ENCODE measurements at places on chromosomes 3 and 15.
A peak's percentile ranks its signal among the peaks of the same experiment; 100 is the strongest.

DNA sequence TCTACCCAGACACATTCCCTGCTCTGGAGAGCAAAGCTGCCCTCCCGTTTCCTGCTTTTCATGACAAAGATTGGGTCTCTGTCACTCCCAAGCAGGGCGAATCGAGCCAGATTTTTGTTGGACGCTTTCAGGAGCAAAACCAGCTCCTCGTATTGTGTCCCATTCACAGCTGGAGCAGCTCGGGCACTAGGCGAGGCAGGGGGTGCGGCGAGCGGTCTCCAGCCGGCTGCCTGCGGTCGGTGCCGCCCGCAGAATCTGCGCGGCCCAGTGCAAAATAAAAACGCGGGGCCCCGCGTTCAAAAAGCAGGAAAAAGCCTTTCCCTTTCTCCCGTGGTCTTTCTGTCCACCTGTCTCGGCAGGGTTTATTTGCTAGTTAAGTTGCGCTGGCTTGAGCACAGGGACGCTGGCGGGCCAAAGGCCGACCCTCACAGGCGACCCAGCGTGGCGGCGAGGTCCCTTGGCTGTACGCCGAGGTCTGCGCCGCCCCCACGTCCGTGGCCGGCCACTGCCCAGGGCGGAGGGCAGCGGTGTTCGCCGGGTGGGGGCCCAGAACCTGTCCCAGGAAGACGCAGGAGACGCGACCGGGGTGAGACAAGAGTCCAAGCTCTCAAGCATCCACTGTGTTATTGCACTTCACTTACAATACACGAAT is 71.2 kb downstream of the CYP19A1 start:
- no peak for DNase-seq

GRCh38 chr15:92807971-92808571 is 92.1 kb upstream of the CHD2 start:
- no peak for DNase-seq

DNA sequence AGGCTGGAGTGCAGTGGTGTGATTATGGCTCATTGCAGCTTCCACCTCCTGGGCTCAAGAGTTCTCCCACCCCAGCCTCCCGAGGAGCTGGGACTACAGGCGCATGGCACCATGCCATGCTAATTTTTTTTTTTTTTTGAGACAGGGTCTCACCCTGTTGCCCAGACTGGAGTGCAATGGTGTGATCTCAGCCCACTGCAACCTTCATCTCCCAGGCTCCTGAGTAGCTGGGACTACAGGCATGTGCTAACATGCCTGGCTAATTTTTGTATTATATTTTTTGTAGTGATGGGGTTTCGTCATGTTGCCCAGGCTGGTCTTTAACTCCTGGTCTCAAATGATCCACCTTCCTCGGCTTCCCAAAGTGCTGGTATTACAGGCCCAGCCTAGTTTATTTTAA is 4.0 kb downstream of the TEX9 start:
- peak; percentile 40 for DNase-seq

DNA sequence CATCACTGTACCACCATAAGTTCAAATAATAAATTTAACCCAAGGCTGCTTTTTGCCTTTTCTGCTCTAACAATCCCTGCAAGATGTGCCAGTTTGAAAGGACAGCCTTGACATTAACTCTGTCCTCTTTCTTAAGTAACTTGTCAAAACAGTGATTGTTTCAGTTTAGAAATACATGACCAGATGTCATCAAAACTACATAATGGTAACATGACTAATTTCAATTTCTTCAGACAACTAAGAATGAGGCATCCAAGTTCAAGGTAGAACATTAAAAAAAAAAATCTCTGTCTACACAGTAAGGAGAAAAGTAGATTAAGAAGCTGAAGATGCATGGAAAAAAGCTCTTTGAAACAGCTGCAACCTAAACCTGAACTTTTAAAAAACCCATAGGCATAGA is 47.4 kb downstream of the SHQ1 start:
- DNase-seq: no peak

DNA sequence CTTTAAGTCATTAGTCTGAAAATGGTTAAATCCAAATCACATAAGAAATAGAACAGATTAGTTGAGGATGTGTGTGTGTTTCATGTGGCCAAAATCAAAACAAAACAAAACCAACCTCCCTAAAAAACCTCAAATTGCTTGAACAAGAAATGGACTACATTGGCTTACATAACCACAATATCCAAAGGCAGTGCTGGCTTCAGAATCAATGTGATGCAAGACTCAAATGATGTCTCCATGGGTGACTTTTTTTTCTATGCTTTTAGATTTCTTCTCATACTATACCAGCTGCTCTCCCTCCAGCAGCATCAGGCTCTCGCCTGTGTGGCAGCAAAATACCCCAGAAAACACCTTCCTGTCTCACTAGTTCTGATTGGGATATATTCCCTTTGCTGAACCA is 36.0 kb upstream of the CMTM8 start:
- DNase-seq: no peak

- DNase-seq: no peak
These were observed 18.4 kb downstream of the SENP5 start for GRCh38 chr3:196886144-196886543.

- DNase-seq: no peak
These were observed 351.3 kb downstream of the FOXP1 start for GRCh38 chr3:71232175-71232679.

- no peak for DNase-seq
These were observed 12.5 kb upstream of the RPS27L start for GRCh38 chr15:63169788-63170187.

DNA sequence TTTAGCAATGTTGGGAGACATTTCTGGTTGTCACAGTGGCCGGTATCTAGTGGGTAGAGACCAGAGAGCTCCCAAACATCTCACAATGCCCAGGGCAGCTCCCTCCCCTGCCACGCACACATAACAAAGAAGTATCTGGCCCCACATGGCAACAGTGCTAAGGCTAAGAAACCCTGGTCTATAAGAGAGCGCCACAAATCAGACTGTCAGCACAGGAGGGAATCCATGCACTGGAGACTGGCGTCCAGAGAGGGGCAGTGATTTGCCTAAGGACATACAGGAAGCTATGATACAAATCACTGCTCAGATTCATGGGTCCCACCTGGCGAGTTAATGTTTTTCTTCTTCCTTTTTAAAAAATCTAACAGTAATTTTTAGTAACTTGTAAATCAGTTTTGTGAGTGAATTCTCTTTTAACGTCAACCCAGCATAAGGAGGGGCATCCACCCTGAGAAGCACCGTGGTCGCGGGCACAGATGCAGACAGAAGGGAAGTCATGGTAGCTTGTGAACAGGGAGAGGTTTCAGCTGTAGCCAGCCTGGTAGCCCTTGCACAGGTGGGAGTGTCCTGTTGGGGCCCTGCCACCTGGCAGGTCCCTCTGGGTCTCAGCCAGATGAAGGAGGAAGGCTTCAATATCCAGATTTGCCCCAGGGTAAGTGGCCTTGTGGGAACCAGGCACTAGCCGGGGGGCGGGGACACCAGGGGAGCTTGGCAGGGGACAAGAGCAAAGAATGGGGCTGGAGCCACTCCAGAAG is 8.7 kb downstream of the ISG20 start:
- DNase-seq: no peak

- no peak for DNase-seq
These were observed 192.9 kb upstream of the EIF1B start for GRCh38 chr3:40116478-40117177.

- DNase-seq: no peak
These were observed 420.3 kb upstream of the CFAP20DC start for GRCh38 chr3:59469948-59470723.

- DNase-seq: no peak
These were observed 130.3 kb upstream of the CDIN1 start for GRCh38 chr15:36449084-36449661.

- no peak for DNase-seq
These were observed 370.0 kb upstream of the FRG2C start for GRCh38 chr3:75294124-75294523.

- DNase-seq: no peak
These were observed 3.9 kb downstream of the B4GALT4 start for GRCh38 chr3:119236756-119237155.

DNA sequence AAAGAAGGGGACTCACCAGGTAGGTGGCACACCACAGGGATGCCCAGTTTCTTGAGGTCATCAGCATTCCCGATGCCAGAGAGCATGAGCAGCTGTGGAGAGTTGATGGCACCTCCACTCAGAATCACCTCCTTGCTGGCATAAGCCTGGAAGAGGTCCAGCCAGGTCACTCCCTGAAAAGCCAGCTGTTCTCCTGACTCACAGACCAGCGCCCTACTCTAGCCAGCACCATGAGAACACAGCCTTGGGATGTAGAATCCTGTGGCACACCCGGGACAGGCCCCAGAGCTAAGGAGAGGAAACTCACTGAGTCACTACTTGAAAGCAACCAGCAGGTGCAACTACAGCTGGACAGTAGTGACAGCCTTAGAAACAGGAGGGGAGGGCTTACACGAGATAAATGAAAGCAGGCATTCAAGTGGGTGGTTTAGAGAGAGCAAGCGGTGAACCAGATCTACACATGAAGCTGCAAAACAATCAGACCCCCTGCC is 24.5 kb downstream of the CHDH start:
- no peak for DNase-seq

GRCh38 chr3:27573138-27573537 is 89.0 kb upstream of the SLC4A7 start:
- no peak for DNase-seq

DNA sequence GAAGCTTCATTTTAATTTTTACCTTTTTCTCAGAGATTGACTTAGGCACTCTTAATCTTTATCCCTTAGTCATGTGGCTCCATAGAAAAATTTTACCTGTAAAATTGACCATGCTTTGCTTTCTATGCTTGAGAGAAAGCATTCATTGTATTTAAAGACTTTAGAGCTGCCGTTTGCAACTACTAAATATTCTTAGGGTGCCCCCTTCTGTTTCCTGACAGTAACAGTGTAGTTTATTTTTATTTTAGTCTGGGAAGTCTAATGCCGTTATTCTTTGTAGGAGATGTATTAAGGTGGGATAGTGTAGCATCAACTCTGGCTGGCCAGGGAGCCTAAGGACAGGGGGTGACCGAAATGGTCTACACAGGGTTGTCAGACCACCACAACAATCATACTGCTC is 84.5 kb upstream of the SYNPR start:
- no peak for DNase-seq

GRCh38 chr3:20185331-20185678 is 701 bp downstream of the SGO1 start:
- no peak for DNase-seq

DNA sequence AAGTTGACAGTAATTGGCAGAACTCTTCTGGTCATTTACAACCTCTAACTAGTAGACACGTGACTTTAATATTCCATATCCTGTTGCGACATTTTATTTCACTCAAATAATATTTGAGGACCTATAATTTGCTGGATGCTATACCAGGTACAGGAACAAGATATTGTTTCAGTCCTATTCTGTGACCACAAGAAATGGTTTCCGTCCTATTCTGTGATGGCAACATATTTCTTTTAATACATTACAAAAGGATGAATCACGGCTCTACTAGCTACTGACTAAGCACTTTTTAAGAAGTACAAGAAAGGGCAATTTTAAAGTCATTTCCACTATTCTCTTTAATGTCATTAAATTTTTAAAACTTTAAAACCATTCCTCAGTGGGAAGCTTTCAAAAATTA is 400.2 kb downstream of the CNTN3 start:
- DNase-seq: no peak

DNA sequence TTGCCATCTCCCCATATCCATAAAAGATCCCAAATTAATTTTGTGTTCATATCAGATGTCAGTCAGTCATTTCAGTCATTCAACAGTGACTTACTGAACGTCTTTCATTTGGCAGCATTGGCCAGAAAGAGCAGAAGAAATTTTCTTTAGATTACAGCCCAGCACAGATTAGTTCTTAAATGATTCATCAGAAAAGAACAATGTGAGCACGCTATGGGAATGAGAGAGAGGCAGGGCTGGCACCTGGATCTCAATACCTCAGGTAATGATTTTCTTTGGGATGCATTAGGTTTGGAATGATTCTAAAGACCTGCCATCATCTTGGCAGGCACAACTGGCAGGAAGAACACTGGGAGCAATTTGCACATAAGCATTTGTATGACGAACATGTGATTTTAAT is 41.6 kb downstream of the FBN1 start:
- no peak for DNase-seq

GRCh38 chr3:94101860-94102259 is 39.0 kb downstream of the NSUN3 start:
- DNase-seq: no peak

GRCh38 chr15:68471541-68471940 is 39.6 kb upstream of the ITGA11 start:
- no peak for DNase-seq

GRCh38 chr15:72141171-72142084 is 23.2 kb downstream of the SENP8 start:
- no peak for DNase-seq

DNA sequence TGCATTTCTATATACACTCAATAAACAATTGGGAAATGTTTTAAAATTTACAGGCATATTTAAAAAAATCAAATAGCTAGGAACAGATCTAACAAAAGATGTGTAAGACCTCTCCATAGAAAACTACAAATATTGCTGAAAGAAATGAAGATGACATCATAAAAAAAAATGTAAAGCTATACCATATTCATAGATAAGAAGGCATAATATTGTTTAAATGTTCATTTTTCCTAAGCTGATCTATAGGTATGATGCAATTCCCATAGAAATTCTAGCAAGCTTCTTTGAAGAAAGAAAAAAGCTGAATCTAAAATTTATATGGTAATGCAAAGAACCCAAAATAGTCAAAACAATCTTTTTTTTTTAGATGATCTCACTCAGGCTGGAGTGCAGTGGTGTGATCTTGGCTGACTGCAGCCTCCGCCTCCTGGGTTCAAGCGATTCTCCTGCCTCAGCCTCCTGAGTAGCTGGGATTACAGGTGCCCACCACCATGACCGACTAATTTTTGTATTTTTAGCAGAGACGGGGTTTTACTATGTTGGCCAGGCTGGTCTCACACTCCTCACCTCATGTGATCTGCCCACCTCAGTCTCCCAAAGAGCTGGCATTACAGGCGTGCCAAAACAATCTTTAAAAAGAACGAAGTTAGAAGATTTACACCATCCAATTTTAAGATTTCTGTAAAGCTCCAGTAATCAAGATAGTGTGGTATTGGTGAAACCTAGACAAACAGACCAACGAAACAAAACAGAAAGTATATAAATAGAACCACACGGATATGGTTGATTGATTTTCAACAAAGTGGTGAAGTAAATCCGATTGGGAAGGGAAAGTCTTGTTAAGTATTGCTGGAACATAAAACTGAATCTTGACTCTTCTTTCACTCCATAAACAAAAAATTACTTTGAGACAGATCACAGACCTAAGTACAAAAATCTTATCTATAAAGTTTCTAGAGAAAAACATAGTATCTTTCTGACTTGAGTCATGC is 6.3 kb upstream of the BHLHE40 start:
- DNase-seq: no peak
